MG63 (cell line): ENCODE measurements at places on chromosomes 16 and 17.

DNA sequence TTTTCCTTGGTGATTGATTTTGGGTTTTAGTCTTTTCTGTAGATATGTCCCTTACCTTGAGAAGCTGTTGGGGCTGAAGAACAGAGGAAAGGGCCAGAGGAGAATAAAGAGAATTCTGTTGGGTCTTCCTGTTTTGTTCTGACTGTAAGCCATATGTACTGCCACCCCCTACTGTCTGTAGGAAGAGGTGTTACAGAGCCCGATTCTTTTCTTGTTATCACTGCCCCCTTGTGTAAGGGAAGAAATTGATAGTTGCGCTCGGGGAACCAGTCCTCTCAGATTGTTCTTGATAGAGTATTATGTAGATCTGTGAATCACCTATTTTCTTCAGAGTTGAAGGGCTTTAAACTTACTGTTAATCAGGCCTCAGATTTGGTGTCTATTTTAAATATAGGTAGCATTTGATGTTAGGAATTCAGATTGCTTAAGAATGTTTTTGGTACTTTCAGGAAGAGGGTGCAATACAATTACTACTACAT, 2.4 kb downstream of the TANC2 start:
- DNase-seq, result peak; percentile 54

DNA sequence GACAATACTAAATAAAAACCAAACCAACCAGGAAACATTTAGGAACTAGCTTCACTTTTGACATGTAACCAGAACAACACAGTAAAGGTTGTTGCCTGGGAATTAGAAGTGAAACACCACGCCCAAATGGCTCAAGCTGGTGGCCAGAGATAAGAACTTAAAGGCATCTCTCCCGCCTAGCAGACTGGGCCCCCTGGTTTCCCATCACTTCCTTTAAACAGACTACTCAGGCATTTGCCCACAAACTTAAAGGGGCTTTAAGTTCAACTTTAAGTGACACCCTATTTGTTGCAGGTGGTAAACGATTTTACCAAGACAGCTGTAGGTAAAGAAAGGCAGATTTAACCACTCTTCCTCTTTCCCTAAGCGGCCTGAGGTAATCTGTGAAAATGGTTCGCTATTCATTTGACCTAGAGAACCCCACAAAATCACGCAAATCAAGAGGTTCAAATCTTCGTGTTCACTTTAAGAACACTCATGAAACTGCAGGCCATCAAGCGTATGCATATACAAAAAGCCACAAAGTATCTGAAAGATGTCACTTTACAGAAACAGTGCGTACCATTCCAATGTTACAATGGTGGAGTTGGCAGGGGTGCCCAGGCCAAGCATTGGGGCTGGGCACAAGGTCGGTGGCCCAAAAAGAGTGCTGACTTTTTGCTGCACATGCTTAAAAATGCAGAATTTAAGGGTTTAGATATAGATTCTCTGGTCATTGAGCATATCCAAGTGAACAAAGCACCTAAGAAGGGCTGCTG, 40.8 kb upstream of the BPTF start:
- DNase-seq, result no peak

- DNase-seq, result peak; percentile 45
These were observed at the start of gene ZNF319 for GRCh38 chr16:57999971-58000705. TSS of gene ZNF319 (minus strand) at chr16:58000672. CDS start at chr16:57998265, 2,407 bp downstream.

DNA sequence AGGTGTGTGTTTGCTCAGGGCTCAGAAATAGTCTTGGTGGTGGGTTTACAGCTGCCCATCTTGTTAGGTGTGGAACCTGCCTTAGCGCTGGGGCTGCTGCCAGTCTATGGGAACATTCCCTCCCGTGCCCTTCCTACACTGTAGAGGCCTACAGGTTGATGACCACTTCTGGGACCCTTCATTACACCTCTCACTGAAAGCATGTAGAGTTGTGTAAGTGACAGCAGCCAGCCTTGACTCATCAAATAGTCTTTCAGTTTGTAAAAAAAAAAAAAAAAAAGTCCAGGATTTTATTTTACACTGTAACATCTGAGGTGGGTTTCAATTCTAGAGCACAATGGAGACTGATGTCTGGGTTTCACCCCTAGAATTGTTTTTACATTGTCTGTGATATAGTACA, 193.9 kb downstream of the SPECC1 start:
- DNase-seq, result no peak

GRCh38 chr16:57089406-57089805, 3.0 kb upstream of the CPNE2 start:
- DNase-seq, result no peak

- peak; percentile 71 for DNase-seq
These were observed 139.6 kb downstream of the XYLT1 start for GRCh38 chr16:17331071-17331607.

DNA sequence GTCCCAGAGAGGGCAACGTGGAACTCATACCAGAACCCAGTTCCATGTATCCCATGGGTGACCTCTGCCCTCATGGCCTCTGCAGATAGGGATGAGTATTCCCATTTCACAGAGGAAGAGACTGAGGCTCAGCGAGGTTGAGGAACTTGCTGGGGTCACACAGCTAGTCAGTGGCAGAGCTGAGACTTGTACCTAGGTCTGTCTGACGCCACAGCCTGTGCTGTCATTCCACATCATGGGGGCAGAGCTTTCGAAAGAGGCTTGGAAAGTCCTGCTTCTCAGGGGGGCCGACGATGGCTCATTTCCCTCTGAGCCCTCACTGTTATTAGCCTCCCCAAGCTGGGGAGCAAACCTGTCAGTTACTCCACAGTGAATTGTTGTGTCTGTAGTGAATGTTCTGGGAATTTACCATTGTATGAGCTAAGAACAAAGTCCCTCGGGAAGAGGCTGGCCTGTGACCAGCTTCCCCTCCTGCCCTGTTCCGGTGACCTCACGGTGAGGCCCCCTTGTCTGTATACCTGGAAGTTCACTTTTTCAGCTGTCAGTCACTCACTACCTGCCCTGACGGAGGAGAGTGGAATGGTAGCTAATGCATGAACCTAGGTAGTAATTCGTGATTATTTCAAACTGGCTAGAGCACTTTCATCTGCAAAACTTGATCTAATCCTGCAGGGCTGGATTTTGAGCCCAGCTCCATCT, 8.9 kb downstream of the METTL22 start:
- no peak for DNase-seq

DNA sequence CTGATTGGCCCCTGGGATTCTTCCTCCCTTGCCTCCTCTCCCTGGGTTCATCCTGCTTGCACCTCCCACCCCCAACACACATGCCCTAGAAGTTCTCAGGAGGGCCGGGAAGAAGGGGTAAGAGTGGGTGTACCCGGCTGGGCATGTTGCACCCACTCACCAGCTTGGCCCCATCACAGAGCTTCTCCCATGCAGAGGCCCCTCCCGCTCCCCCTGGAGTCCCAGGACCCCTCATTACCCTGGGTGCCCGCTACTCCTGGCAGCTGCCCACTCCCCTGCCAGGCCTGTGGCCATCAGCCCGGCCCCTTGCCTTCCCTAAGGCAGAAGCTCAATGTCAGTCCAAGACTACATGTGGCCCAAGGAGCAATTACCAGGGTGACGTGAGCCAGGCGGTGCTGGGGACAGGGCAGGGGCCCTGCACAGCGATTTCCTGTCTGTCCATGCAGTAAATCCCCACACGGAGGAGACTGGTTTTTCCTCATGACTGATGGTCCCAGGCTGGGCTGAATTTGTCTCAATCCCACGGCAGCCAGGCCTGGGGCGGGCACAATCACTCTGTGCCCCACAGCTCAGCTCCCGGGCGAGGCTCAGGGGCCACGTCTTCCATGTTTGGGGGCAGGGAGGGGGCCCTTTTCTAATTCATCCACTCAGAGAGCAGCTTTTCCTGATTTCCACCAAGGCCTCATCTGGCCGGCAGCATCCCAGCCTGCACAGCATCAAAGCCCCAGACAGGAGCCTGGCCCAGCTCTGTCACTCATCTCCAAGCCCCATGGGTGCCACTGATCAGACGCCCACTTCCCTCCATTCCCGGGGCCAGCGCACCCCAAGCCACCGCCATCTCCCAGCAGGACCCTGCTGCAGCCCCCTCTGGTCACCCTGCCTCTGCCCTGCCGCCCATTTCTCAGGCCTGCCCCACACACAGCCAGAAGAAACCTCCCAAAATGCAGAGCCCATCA, 234.7 kb downstream of the KATNIP start:
- no peak for DNase-seq

- no peak for DNase-seq
These were observed 119.2 kb downstream of the PITPNC1 start for GRCh38 chr17:67496286-67496685.

- DNase-seq, result no peak
These were observed 42.9 kb downstream of the SYT17 start for GRCh38 chr16:19210968-19211367.

GRCh38 chr16:73356401-73357079, 308.6 kb upstream of the ZFHX3 start:
- no peak for DNase-seq

DNA sequence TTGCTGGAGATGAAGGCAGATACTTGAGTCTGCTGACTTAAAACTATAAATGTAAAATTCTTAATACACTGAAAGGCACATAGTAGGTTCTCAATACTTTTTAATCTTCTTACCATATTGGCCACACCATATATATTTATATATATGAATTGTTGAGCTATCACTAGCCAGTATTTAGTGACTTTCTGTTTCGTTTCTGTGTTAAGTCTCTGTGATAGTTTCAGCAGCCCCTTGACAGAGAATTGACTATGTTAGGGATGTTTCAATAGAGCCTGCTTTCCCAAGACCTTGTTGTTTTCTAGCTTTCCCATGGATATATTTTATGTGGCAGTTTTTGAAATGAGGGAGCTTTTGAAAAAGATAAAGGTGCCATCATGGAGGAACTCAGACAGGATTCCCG, 206.5 kb upstream of the GOT2 start:
- DNase-seq, result no peak

DNA sequence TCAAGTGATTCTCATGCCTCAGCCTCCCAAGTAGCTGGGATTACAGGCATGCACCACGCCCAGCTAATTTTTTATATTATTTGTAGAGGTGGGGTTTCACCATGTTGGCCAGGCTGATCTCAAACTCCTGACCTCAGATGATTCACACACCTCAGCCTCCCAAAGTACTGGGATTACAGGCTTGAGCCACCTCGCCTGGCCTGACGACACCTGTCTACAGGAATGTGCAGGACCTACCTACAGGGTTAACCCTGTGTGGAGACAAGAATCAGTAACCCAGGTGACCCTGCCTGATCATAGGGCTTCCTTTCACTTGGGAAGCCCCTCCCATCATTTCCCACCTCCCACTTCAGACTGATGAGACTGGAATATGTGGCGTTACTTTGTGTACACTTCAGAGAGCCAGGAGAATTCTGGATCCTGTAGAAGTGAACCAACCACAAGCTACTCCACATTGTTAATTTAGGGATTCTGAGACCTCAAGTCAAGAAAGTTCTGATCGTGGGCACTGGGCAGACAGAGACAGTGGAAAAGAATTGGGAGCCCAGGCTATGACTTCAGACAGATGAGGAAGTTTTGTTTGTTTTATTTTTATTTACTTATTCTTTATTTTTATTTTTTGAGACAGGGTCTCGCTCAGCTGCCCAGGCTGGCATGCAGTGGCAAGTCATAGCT, 5.7 kb upstream of the MILR1 start:
- no peak for DNase-seq

DNA sequence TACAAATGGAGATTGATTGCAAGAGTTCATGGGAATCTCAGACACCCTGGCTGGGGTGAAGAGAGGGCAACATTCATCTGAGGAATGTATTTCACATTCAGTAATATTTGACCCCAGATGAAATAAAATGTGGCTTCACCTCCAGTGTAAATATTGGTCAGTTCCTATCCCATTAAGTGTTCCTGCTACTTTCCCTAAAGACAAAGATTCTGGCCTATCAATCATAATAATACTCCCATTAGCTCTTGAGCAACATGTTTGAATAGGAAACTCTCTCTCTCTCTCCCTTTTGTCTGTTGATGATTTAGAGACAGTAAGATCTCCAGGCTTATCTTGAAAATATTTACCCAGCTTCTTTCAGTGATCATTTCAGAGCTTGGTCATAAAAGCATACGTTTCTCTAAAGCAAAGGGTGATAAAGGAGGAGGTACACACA, 70.1 kb downstream of the KCNJ2 start:
- no peak for DNase-seq

GRCh38 chr17:82394278-82394677, 22.7 kb downstream of the UTS2R start:
- no peak for DNase-seq

- no peak for DNase-seq
These were observed 32.1 kb downstream of the MAP1LC3B start for GRCh38 chr16:87424266-87424665.

- DNase-seq, result no peak
These were observed 70.3 kb downstream of the RAI1 start for GRCh38 chr17:17751489-17752088.

- DNase-seq, result peak; percentile 50
These were observed 12.2 kb downstream of the BANP start for GRCh38 chr16:87963400-87963799.

DNA sequence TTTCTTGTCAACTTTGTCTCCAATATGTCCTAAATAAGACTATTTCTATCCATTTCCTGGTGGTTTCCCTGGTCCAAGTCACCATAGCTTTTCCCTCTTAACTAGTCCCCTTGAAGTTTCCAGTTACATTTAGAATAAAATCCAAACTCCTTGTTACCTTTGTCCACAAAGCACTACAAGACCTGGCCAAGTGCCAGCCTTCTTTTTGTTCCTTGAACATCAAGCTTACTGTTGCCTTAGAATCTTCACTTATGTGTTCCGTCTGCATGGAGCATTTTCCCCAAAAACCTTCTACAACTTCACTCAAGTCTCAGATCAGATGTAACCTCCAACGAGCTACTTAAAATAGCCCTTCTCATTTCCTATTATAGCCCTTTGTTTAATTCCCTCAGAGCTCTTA, 101.4 kb downstream of the ITFG1 start:
- DNase-seq, result no peak

- no peak for DNase-seq
These were observed 7.1 kb downstream of the ERBB2 start for GRCh38 chr17:39706921-39707337.

DNA sequence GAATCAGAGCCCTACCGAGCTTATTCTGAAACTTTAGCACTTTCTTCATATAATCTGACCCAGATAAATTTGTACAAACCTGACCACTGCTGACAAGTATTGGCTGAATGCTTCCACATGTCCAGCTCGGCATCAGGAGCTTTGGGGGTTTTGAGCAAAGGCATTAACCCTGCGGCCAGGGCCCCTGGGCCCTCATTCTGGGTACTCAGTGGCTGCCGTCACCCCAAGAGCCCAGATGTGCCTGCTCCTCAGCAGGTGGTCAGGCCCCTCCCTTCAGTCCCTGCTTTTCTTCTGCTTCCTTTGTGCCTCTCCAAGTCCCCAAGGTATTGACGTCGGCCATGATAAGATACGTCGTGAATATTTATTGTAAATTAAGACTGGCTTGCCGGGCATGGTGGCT, 47.3 kb upstream of the CHMP6 start:
- no peak for DNase-seq

GRCh38 chr17:1228781-1229348, 41.4 kb upstream of the BHLHA9 start:
- DNase-seq, result no peak

DNA sequence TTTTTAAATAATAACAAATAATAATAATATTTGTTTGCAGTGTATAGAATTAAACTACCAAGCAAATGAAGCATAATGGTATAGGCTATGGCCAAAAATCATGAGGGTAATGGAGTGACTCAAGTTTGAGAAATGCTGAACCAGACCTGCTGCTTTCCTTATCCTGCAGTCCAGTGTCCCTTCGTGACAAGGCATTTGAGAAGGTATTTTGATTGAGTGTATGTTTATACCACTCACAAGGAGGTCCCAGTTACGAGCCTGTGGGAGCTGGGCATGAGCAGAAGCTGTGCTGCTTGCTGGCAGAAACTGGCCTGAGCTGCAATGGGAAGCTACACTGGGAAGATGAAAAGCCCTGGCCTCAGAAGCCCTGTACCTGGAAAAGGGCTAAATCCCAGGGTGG, 50.3 kb downstream of the GNAO1 start:
- DNase-seq, result peak; percentile 94
